Activated CD4-positive, alpha-beta memory T cell treated with anti-CD3 and anti-CD28 coated beads, Interleukin-2, amount 10 ng/mL, durations not matched to agents 7 days and 5 days (primary cell): ENCODE measurements at places on chromosomes 5 and 9. TPM values are rescaled to one million over a fixed set of nuclear protein-coding genes. Genes with fewer than 3 reads are reported as not detected.

DNA sequence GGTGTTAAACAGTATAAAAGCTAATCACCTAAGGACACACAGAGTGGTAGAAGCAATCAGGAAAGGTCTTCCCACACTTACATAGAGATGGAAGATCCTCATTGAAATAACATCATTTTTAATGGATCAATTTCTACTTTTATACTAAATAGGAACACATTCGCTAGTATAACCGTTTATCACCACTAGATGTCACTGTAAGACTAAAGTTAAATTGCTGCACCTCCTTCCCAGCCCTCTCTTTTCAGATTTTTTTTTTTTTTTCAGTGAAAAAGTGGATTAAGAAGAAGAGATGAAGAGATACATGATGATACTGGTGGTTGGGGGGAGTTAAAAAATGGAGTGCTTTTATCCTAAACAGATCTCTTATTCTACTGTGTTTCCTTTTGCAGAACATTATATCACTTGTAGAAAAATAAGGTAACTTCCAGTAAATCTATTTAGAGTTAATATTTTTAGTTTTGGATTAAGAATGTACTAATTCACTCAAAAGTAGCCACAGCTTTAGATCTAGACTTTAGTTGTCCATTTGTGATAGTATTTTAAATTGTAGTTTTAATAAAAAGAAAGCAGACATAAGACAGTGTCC is 116.9 kb upstream of the ARRDC3 start:
- no peak overlapping the region for H3K27ac ChIP-seq
- H3K4me3 ChIP-seq: no peak overlapping the region
- no peaks in the 10 kb centered on the region for H3K36me3 ChIP-seq

Gene DIRAS2
- not detected for total RNA-seq

DNA sequence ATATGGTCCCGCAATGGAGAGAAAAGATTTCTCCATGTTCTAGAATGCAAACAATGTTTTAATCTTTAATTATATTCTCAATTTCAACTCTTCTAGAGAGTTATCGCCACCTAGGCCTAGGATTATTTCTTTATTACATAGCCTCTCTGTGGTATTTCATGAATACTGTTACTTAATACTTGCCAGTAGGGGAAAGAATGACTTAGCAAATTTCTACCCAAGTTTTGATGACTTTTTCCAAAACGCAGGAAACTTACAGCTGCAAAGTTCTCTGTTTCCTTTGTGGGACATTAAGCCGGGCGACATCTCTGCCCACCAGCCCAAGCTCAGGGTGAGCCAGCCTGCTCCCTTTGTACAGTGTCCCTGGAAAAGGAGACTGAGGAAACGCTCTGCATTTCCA is 73.8 kb downstream of the MED27 start:
- no peak overlapping the region for H3K4me3 ChIP-seq
- H3K27me3 ChIP-seq: peaks cover 7% of the 10 kb centered on the region
- peaks cover 61% of the 10 kb centered on the region for H3K4me1 ChIP-seq
- DNase-seq: no peak
- peaks cover 27% of the 10 kb centered on the region for H3K36me3 ChIP-seq

DNA sequence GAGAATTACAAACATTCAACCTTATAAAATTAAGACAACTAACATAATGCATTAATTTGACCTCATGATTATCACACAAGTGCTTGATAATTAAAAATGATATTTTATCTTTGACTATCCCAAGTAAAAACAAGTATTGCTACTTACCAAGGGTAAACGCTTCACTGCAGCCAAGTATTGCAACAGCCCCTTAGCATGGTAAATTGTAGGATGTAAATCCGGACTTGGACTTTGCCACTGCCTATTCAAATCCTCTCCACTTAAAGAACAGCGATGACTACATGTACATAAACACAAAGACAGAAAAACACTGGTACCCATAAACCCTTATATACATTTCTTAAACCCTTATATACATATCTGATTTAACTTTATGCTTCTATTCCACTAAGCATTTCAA is 155.1 kb downstream of the AGTPBP1 start:
- H3K27ac ChIP-seq: no peak overlapping the region
- peaks cover under 1% of the 10 kb centered on the region for H3K4me1 ChIP-seq
- no peaks in the 10 kb centered on the region for H3K27me3 ChIP-seq
- H3K36me3 ChIP-seq: peaks cover 23% of the 10 kb centered on the region
- H3K4me3 ChIP-seq: no peak overlapping the region
- no peak for DNase-seq

Gene WWC1
- not detected for total RNA-seq

DNA sequence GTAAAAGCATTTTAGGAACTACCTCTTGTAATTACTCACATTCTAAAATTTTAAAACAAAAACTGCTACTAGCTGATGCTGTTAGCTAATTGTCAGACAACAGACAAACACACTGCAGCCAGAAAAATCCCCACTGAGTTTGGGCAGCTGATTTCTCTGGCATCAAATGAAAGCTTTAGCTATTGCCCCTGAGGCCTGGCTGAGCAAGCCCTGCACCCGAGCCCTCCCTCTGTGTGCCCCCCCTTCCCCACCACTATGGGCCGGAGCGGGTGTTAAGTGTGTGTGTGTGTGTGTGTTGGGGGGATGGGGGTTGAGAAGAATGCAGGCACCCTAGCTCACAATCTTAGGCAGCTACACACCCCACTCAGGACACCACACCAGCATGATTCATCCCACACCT is 2.4 kb downstream of the NEUROG1 start:
- H3K4me1 ChIP-seq: peaks cover 6% of the 10 kb centered on the region
- no peak for DNase-seq
- H3K36me3 ChIP-seq: no peaks in the 10 kb centered on the region
- H3K27me3 ChIP-seq: peaks cover 68% of the 10 kb centered on the region

DNA sequence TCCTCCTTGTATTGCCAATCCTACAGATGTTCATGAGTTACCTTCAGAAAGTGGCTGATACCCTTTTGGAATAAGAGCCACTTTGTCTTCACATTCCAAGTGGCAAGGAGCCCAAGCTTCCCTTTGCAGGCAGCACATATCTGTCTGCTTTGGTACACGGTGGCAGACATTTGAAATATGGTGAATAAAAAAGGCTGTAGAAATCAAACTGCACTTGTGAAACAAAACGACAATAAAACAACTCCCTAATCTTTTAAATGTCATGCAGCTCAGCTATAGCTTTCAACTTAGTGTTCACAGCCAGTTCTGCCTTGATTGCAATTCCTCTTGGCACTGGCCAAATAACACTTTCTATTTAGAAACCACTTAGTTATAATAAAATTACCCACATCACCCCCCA is 35.0 kb upstream of the DMAC1 start:
- H3K4me3 ChIP-seq: no peak overlapping the region
- H3K27me3 ChIP-seq: no peaks in the 10 kb centered on the region
- no peak for DNase-seq
- no peaks in the 10 kb centered on the region for H3K36me3 ChIP-seq
- H3K4me1 ChIP-seq: no peaks in the 10 kb centered on the region
- no peak overlapping the region for H3K27ac ChIP-seq

DNA sequence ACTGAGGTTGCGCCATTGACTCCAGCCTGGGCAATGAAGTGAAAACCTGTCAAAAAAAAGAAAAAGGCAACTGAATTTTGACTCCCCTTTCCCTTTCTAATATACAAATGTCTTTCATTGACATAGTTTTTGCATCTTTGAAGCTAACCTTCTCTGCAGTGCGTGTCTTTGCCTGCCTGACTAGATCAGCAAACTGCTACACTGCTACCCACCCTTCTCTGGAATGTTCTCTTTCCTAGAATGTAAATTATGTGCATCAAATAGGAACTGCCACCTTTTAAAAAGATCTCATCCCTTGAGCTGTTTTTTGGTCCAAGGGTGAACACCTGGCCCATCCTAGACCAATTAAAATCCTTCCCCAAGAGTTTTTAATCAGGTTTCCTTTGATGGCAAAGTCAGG is 127.6 kb downstream of the SLC28A3 start:
- no peak overlapping the region for H3K4me3 ChIP-seq
- DNase-seq: no peak

DNA sequence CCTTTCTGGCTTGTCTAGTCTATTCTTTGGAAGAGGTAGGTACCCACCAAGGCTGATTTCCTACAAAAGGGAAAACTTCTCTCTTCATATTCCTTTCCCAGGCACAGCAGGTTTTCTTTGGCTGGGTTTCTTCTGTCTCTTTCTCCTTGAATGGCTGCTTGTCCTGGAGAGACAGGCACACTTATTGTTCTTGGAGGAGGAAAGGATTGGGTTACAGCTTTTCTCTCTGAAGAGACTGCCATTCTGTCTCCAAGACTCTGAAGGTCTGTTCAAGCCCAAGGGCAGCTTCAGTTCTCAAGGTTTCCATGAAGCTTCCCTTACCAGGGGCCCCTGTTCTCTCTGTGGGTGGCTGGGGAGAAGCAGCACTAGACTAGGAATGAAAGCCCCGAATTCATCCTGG is 33.9 kb downstream of the ACTBL2 start:
- H3K4me1 ChIP-seq: no peaks in the 10 kb centered on the region
- no peak overlapping the region for H3K4me3 ChIP-seq
- no peak for DNase-seq
- H3K36me3 ChIP-seq: no peaks in the 10 kb centered on the region

DNA sequence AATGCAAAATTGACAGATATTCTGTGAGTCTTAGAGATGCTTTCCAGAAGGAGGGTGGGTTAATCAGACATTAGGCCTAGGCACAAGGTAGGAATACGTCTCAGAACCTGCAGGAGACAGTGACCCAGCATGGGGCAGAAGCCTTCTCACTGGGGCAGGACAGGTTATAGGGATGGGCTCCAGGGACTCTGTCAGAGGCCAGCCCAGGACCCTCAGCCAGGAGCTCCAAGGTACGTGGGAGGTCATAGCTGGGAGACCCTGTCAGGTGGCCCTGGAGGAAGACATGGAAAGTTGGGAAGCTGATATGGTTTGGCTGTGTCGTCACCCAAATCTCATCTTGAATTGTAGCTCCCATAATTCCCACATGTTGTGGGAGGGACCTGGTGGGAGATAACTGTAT is 450.4 kb downstream of the GADD45G start:
- no peaks in the 10 kb centered on the region for H3K36me3 ChIP-seq
- DNase-seq: no peak
- H3K4me1 ChIP-seq: no peaks in the 10 kb centered on the region
- peaks cover 27% of the 10 kb centered on the region for H3K27me3 ChIP-seq
- H3K27ac ChIP-seq: no peak overlapping the region
- H3K4me3 ChIP-seq: no peak overlapping the region

DNA sequence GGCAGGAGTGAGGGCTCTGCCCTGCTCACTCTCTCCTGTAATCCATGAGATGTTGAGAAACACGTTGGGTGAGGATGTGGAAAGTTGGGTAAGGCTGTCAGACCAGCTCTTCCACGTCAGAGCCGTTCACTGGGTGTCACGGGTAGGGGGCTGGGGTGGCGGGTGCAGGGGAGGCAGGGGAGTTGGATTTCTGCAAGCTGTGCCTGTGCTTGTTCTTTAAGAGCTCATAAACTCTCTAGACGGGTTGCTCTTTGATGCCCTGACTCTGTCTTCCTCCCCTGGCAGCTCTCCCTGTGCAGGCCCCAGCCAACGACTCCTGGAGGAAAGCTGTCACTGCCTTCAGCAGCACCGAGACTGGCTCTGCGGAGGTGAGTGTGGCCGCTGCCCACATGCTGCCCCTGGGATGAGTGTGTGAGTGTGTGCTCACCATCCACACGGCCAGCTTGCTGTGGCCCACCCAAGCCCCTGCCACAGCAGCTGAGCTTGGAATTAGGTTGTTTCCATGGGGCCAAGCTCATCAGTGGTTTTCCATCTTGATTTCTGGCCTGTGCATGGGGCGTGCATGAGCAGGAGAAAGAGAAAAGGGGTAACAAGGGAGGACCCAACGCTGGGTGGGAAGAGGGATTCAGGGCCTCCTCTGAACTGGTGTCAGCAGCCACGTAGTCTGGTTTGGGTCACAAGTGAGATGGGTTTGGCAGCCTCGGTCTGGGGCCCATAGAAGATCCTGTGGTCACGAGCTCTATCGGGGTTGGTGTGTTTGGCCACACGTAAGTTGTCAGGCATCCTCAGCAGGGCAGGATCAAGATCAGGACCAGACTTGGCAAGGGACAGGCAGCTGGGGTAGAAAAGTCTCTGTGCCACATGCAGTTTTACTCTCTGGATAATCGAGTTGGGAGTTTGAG is 21.0 kb upstream of the POMT1 start:
- DNase-seq: no peak
- peaks cover 65% of the 10 kb centered on the region for H3K36me3 ChIP-seq
- no peaks in the 10 kb centered on the region for H3K27me3 ChIP-seq
- no peak overlapping the region for H3K27ac ChIP-seq
- no peaks in the 10 kb centered on the region for H3K4me1 ChIP-seq

Gene GRXCR2
- not detected for total RNA-seq

Gene TMEM171
- not detected for total RNA-seq

- no peak overlapping the region for H3K4me3 ChIP-seq
- no peak for DNase-seq
- H3K4me1 ChIP-seq: no peaks in the 10 kb centered on the region
- no peaks in the 10 kb centered on the region for H3K36me3 ChIP-seq
- H3K27ac ChIP-seq: no peak overlapping the region
Measured at GRCh38 chr9:131320031-131320685, 30.6 kb downstream of the PLPP7 start.

DNA sequence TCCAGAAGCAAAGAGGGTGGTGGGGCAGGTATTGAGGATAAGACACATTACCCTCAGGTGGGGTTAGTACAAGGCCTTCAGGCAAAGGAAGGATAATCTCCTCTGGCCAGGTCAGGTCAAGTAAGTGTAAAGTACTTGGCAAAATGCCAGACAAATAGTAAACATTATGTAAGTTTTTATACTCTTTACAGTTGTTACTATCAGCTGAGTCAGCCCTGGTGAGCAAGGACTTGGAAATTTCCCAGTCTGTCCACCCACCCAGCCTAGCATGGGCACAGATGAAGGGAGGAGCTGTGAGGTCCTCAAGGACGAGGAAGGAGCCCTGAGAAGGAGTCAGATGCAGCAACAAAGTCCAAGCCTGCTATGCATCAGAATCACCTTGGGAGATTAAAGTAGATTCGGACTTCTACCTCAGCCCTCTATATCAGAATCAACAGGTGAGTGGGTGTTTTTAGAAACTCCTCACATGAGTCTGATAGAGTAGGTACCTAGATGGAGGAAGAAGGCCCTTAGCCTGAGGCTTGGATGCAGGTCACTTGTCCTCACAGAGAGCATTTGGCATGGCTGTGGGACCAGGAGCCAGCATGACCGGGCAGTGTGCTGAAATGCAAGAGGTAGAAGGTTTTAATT is 50.2 kb upstream of the BARX1 start:
- DNase-seq: no peak
- no peak overlapping the region for H3K4me3 ChIP-seq
- peaks cover 13% of the 10 kb centered on the region for H3K27me3 ChIP-seq
- H3K4me1 ChIP-seq: no peaks in the 10 kb centered on the region
- no peak overlapping the region for H3K27ac ChIP-seq

- no peaks in the 10 kb centered on the region for H3K36me3 ChIP-seq
- no peaks in the 10 kb centered on the region for H3K4me1 ChIP-seq
- no peak overlapping the region for H3K27ac ChIP-seq
- no peaks in the 10 kb centered on the region for H3K27me3 ChIP-seq
Measured at GRCh38 chr5:139104577-139105276, 93.4 kb downstream of the SIL1 start.
